Right lung (tissue), 10 donors: ENCODE measurements at places on chromosomes 13 and 19. TPM values are rescaled to one million over a fixed set of nuclear protein-coding genes. Genes with fewer than 3 reads are reported as not detected.

DNA sequence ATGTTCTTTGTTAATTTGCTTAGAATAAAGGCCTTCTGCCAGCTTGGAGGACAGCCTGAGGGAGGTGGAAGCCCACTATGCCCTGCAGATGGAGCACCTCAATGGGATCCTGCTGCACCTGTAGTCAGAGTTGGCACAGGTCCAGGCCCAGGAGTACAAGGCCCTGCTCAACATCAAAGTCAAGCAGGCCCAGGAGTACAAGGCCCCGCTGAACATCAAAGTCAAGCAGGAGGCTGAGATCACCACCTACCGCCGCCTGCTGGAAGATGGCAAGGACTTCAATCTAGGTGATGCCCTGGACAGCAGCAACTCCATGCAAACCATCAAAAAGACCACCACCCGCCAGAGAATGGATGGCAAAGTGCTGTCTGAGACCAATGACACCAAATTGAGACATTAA, 41.7 kb downstream of the ZNF85 start:
- DNase-seq = no peak

DNA sequence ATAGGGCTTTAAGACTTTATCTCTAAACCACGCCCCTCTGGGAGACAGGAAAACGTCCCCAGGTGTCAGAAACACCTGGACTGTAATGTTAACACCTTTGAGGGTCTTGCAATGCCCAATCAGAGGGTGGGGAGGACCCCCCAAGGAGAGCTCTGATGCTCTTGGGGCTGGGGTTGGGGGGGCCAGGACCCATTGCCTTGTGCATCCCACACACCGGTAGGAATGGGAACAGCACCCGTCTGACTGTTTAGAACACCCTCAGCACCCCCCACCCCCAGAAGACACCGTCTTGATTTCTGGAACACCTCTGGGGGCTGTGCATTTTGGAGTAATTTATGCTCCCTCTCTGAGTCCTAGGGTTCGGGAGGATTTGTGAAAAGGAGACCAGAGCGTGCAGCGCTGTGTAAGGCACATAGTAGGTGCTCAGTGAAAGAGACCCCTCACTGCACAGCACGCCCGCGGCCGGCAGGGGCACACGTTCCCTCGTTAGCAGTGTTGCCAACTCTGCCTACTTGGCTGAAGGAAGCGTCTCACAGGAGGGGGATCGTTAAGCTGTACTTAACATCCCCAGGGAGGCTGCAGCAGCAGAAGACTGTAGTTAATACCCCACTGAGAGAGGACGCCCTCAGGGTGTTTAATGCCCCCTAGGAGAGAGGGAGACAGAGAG, 2.8 kb upstream of the ERFL start:
- DNase-seq = no peak

GRCh38 chr19:11100049-11100448, 10.8 kb downstream of the LDLR start:
- DNase-seq = no peak

DNA sequence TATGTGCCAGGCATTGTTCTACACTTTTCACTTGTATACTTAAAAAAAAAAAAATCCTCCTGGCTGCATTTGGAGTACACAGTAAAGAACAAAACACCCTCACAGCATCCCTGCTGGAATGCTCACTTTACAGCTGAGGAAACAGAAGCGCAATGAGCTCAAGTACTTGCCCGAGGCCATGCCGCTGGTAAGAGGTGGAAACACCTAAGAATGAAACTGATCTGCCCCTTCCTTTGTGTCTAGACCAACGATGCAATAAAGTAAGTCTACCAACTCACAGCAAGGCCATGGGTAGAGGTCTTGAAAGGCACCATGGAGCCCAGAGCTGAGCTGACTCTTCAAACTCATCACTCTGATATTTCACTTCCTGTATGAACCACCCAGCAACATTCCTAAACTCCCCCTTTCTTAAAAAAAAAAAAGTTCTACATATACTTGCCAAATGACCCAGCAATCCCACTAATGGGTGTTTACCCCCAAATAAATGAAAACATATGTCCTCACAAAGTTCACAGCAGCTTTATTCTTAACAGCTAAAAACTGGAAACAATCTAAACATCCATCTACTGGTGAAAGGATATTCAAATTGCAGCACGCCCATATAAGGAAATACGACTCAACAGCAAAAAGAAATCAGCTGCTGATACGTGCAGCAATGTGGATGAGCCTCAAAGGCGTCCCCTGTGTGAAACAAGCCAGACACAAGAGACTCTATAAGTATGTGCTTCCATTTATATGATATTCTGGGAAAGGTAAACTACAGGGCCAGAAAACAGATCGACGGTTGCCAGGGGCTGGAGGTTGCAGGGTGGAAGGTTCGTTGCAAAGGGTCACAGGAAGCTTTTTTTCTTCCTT, 236.6 kb upstream of the MAB21L1 start:
- DNase-seq = no peak

DNA sequence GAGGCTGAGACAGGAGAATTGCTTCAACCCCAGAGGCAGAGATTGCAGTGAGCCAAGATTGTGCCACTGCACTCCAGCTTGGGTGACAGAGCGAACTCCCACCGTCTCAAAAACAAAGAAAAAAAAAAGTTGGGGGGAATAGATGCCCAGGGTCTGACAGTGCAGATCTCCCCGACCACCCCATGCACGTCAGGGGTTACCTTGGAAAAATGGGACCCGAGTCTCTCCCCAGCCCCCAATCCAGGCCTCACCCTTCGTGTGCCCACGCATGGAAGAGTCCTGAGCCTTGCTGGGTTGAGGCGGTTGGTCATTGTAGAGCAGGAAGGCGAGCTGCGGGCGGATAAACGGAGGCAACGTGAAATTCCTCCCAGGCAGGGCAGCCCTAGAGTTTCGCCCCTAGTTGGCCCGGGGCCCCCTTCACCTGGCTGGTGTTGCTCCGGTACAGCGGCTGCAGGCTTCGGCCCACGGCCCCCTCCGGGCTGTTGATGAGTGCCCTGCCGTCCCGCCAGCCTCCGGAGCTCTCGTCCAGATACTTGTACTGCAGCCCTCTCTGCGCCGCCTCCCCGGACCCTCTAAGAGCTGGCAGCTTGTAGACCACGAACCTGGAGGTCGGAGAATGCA, 588 bp downstream of the DNASE2 start:
- no peak for DNase-seq

- DNase-seq = no peak
Observed at GRCh38 chr13:100589178-100589725, 663 bp upstream of the GGACT start.

- peak; percentile 85 for DNase-seq
Observed at GRCh38 chr19:46297700-46298478, 1.0 kb downstream of the HIF3A start.

GRCh38 chr19:58385313-58385890, 1.7 kb upstream of the RPS5 start:
- DNase-seq = no peak

GRCh38 chr19:40374084-40374483, 15.9 kb downstream of the HIPK4 start:
- no peak for DNase-seq

- DNase-seq = no peak
Observed at GRCh38 chr19:30026933-30027332, 84.9 kb downstream of the URI1 start.

- no peak for DNase-seq
Observed at GRCh38 chr19:7627166-7627565, 2.2 kb downstream of the XAB2 start.

GPR12 gene
- polyA plus RNA-seq = 0.04 TPM

ZNF878 gene
- 1.4 TPM for polyA plus RNA-seq
